ENCODE measurements at places on chromosomes 3 and 15. TPM values are rescaled to one million over a fixed set of nuclear protein-coding genes. Genes with fewer than 3 reads are reported as not detected.

GRCh38 chr3:74722211-74722610, 107.8 kb upstream of the CNTN3 start:
- no peak for DNase-seq

DNA sequence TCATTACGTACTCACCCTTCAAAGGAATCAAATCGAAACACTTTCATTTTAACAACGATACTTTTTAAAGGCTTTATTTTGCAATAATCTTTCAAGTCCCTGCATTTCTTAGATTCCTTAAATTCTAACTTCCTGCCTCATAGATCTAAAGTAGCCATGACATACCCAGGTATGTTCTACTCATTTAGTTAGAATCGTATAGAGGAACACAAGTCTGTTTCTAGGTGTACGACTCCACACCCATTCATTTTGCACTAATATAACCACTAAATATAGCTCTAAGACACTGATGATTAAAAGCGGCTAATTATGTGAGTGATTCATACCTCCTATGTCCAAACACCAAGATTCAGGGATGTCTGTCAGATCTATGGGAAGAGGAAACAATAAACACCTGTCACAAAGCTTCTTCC, 1.3 kb downstream of the ATP13A3 start:
- no peak for DNase-seq

The PBRM1 gene
- total RNA-seq: 40.0 TPM

The ATR gene
- 24.7 TPM for total RNA-seq

The FOXB1 gene
- total RNA-seq: not detected

The GOLGA8M gene
- total RNA-seq: 0.44 TPM

The PARP15 gene
- 0.12 TPM for total RNA-seq
